ENCODE measurements at places on chromosomes 16 and 17. TPM values are rescaled to one million over a fixed set of nuclear protein-coding genes. Genes with fewer than 3 reads are reported as not detected.

GRCh38 chr16:89924297-89924924, 1.3 kb downstream of the TUBB3 start:
- peak; percentile 84 for DNase-seq

DNA sequence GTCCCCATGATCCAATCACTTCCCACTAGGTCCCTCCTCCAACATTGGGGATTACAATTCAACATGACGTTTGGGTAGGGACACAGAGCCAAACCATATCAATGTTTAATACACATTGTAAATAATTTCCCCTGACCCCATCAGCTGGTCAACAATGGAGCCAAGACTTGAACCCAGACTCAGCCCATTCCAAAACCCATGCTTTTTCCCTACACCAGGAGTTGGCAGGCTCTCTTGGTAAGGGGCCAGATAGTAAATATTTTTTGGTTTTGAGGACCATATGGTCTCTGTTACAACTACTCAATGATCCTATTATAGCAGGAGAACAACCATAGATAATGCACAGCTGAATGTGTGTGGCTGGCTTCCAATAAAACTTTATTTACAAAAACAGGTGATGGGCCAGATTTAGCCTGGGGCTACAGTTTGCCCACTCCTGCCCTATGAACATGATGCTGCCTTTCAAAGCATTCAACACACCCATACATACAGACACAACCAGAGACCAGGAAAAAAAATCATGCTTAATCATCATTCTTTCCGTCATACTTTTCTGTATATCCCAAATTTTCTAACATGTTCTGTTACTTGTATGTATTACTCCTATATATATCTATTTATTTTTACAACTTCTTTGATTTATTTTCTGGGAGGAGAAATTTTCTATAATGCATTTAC, 22.1 kb upstream of the MSI2 start:
- no peak for DNase-seq

GRCh38 chr17:77542011-77542410, 401.2 kb downstream of the SEC14L1 start:
- no peak for DNase-seq

DNA sequence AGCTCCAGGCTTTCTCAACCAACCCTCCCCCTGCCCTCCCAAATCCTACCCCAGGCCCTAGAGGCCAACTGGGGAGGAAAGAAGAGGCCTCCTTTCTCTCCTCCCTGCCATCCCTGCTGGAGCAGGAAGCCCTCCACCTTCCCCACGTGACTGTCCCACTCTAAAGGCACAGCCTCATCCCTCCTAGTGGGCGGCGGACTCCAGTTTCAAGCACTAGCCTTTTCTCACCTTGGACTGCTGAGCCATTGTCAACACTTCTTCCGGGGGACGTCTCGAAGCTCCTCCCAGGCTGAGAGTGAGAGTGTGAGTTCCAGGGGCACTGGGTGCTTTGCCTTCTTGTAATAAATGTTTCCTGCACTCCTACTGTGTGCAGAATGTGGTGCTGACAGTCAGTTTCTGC, 21.4 kb upstream of the IRX6 start:
- DNase-seq, result no peak

Gene RNF135
- total RNA-seq, result 18.3 TPM

Gene GJC1
- 24.6 TPM for total RNA-seq

Gene ABCC3
- 7.6 TPM for total RNA-seq
